ENCODE measurements at places on chromosomes 12 and 14.

DNA sequence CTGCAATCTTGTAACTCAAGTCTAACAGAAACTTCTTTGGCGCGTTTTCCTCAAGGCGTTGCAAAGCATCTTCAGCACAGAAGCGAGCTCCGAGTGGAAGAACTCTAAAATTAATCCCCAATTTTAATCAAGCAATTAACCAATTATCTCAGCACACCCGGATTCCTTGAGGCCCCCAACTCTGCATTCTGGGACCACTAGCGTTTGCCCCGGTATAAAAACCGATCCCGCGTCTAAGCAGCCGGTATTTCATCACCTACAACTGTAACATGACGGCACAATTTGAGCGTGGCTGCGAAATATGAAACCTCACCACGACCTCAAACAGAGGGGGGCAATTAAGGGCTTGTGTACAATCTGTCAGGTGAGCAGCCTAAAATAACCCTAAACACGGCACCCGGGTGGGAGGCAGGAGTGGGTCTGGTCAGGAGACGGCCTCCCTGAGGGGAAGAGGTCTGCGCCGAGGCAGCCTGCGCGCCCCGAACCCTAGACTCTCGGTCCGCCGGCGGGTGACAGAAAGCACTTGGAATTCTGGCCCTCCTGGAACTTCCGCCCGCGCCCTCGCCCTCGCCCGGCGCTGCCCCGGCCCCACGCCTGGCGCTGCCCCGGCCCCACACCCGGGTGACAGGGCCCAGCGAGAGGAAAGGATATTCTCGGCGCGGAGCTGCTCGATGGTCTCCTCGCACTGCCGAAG lies 594 bp downstream of the ZCCHC8 start:
- DNase-seq = peak; percentile 62

DNA sequence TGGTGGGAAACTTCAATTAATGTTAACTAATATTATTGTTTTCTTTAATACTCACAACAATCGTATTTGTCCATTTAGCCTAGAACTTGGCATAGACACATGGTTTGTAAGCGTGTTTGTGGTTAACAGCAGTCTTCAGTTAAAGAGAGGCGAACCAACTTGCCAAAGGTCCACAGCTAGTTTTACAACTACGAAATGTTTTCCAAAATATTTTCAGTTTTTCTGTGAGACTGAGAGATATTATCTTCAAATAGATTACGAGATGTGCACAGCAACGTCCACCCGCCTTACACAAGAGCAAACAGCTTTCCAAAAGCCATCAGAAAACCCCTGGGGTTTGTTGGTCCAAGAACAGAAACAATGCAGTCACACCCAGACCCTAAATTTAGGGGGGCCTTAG lies 58.6 kb upstream of the RASSF3 start:
- DNase-seq = no peak

- DNase-seq = no peak
Measured at GRCh38 chr12:30753233-30753632, 1.5 kb downstream of the CAPRIN2 start.

DNA sequence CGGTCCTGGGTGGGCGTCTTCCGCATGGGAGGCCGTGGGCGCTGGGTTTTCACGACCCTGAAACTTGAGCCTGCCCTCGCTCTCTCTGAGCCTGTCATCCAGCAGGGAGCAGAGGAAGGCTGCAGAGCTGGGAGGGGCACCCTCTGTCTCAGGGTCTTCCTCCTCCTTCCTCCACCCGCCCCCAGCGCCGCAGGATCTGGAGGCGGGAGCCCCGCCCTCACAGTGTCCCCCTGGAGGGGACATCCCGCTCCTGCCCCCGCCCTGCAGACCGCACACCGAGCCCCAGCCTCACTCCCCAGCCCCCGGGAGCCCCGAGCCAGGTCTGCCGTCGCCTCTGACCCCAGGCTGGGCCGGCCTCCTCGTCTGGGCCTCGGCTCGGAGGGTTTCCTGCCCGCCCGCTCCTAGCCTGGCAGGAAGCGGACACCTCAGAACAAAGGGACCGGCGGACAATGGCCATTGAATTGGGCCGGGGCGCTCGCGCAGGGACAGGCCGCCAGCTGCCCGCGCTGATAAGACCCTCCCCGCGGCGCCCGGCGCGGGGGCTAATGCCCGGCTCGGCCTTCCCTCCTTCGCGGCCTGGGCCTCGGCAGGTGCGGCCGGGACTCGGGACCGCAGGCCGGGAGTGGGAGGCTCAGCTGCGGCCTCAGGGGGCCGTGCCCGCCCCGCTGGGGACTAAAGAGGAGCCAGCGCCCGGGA lies 15.3 kb upstream of the NUDT14 start:
- no peak for DNase-seq

- DNase-seq = no peak
Measured at GRCh38 chr12:49763006-49763591, 21.7 kb downstream of the TMBIM6 start.

DNA sequence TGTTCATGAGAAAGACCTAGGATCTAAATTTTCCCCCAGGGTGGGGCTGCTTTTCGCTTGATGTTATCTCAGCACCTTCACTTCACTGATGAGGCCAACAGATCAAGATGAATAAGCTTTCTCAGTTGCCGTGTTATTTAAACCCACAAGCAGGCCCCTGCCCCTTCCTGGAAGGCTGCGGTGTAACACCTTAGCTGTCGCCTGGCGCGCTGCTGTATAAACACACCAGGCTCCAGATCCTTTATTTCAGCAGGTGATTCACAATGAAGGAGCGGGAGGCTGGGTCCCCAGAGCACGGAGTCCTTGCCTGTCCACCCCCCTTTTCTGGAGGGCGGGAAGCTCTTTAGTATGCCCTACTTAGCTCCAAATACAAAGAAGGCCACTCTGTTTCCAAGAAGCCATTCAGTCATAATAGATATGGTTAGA lies 515.4 kb downstream of the FUT8 start:
- DNase-seq = peak; percentile 76

- DNase-seq = no peak
Measured at GRCh38 chr12:42810006-42810405, 220.5 kb upstream of the PRICKLE1 start.

DNA sequence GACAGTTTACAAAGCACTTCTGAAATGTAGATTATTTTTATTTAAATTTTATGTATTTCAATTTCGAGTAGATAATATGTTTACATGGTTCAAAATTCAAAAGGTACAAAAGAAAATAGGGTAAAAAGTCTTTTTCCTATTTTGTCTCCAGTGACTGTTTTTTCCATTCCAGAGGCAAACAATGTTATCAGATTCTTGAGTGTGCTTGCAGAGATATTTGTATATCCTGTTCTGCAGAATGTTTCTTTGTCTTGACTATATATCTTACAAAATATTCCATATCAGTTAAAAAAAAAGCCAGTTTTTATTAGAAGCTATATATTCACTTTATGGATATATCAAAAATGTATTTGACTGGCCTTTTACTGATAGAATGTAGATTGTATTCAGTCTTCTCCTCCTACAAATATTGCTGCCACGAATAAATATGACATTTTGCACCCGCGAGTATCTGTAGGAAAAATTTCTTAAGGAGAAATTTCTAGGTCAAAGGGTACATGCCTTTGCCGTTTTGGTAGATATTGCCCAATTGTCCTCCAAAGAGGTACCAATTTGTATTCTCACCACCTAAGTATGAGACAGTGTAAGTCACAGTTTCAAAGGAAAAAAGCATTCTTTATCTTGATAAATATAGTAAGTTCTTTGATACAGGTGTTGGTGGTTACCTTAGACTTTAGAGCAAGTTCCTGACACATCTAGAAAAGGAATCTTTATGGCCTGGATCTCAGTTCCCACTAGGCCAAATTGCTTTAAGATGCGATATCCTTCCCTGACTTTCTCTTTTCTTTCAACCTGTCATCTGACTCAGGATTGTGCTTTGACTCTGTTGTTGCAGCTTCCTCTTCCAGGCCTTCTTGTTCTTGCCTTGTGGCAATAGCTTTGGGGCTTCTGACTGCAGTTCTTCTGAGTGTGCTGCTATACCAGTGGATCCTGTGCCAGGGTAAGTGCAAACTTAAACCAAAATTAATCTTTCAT lies 2.3 kb downstream of the KLRG1 start:
- DNase-seq = no peak

DNA sequence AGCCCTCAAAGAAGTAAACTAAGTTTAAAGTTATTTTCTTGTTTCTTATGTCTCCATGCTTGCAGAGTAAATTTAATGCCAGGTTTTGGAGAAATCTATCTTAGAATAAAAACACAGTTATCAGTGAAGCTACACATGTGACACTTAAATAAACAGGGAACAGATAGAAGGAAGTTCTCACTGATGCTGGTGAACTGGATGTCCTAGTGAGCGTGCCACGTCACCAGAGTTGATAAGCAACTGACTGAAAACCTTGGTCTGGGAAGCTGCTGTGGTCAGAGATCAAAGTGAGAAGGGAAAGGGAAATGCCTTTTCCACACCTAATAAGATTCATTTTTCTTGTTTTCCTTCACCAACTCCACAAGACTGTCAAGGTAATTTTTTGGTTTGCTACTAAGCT lies 74.8 kb upstream of the PCED1B start:
- DNase-seq = no peak

- no peak for DNase-seq
Measured at GRCh38 chr12:46675736-46676135, 150.1 kb downstream of the SLC38A4 start.

- no peak for DNase-seq
Measured at GRCh38 chr12:116780942-116781341, 42.8 kb downstream of the RNFT2 start.

DNA sequence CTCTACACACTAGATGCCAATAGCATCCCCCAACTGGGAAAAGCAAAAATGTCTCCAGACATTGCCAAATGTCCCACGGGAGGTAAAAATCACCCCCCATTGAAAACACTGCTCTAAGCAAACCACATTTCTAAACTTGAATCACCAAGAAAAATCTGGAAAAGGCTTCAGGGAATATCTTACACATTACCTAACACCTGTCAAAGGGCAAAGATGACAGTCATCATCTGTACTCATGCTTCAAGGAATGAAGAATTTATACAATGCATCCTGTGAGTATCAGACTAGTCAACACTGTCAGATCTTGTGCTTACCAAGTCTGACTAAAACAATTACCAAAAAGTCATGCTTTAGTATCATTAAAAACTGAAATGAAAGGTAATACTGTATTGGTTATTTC lies 161.6 kb upstream of the SOX5 start:
- no peak for DNase-seq

All from NCI-H187 (cell line).